ENCODE measurements at places on chromosomes 16 and 17.

DNA sequence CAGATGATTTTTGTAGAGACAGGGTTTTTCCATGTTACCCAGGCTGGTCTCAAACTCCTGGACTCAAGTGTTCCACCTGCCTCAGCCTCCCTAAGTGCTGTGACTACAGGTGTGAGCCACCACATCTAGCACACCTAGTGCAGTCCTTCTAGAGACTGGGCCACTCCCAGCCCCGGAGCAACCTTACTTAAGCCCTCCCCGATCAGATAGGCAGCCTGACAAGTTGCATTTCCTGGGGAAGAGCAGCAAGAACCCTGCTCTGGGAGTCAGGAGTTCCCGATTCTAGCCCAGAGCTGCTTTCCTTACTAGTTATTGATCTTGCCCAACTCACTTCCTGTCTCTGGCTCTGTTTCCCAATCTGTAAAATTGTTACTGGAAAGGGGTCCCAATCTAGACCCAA is 7.0 kb upstream of the NAGLU start:
- no peak for DNase-seq

GRCh38 chr17:70288540-70289290 is 119.4 kb downstream of the KCNJ2 start:
- no peak for DNase-seq

GRCh38 chr16:359067-359763 is 6.7 kb upstream of the AXIN1 start:
- DNase-seq = no peak

- DNase-seq = no peak
Observed at GRCh38 chr16:49980166-49980565, 44.9 kb upstream of the CNEP1R1 start.

GRCh38 chr16:66603537-66604375 is 748 bp upstream of the CMTM3 start:
- peak; percentile 61 for DNase-seq

- DNase-seq = no peak
Observed at GRCh38 chr17:51245535-51245934, 14.3 kb downstream of the MBTD1 start.

- DNase-seq = no peak
Observed at GRCh38 chr16:64659866-64660265, 462.0 kb downstream of the CDH11 start.

DNA sequence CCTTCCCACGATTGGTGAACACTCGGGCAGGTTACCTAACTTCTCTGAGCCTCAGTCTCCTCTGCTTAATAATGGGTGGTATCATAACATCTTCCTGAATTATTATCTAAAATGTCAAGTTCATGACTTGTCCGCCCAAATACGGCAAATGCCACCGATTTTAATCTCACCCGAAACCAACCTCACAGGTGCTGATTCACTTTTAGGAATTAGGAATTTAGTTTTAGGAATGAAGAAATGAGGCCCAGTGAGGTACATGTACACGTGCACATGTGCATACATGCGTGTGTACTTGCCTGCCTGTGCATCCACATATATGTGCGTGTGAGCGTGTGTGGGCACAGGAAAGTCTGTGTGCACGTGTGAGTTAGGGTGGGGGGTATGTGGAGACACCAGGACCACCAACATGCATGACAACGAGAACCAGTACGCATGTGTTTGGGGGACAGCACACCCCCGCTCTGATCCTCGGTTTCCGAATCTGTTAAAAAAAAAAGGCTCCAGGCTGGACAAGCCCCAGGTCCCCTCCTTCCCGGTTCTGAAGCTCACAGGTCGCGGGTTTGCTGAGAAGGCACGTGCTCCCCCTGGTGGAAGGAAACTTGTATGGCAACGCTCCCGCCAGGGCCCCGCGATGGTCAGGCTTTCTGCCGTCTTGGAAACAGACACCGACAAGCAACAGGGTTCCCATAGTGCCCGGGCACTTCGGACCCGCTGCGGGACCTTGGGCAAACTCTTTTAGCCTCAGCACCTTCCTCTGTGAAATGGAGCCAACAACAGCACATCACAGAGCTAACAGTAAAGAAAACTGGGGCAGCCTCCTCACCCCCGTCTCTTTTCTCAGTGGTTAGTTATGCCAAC is 219.2 kb downstream of the RBFOX3 start:
- peak; percentile 83 for DNase-seq

GRCh38 chr16:46857368-46857945 is 26.5 kb upstream of the C16orf87 start:
- DNase-seq = no peak

- no peak for DNase-seq
Observed at GRCh38 chr16:55671974-55672280, 16.1 kb downstream of the SLC6A2 start.

DNA sequence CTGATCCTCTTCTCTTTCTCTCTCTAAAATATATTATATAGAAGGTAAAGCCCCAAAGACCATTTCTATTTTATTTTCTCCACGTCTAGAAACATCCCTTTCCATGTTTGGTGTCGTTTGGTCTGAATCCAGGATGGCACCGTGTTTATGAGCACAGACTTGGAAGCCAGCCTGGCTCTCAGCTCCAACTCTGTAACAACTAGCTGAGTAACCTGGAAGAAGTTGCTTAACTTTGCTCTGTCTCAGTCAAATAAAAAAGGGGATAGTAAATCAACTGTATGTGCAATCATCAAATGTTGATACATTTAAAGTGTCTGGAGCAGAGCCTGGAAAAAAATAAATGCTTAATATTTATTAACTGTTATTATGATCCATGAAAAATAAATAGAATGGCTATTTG is 249.8 kb upstream of the MAF start:
- DNase-seq = no peak

GRCh38 chr16:57740423-57741071 is 5.0 kb downstream of the KATNB1 start:
- no peak for DNase-seq

GRCh38 chr16:48591976-48592375 is 18.0 kb downstream of the N4BP1 start:
- no peak for DNase-seq

- peak; percentile 71 for DNase-seq
Observed at GRCh38 chr17:15260376-15261257, 4.5 kb downstream of the PMP22 start.

- DNase-seq = peak; percentile 89
Observed at GRCh38 chr17:41648411-41649195, 24.2 kb upstream of the KRT17 start.

DNA sequence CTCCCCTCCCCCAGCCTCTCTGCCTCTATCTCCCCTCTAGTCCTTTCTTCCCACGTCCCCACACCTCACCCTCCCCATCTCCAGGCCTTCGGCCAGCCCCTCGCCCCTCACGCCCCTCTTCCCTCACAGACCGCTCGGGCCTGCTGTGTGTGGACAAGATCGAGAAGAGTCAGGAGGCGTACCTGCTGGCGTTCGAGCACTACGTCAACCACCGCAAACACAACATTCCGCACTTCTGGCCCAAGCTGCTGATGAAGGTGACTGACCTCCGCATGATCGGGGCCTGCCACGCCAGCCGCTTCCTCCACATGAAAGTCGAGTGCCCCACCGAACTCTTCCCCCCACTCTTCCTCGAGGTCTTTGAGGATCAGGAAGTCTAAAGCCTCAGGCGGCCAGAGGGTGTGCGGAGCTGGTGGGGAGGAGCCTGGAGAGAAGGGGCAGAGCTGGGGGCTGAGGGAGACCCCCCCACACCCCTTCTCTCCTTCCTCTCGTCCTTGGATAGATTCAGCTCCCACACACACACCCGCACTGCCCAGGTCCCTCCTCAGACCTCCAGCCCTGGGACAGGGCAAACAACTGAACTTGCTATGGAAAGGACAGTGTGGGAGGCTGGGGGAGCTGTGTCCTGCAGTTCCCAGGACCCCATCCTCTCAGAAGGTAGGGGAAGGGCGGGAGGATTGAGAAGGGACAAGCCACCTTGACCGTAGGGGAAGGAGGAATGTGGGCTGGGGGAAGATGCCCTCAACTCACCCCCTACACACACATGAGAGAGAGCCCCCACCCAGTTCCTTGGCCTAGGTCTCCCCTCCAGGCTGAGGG is 11.1 kb downstream of the NR1D1 start:
- DNase-seq = no peak

GRCh38 chr16:23207485-23207884 is 24.9 kb downstream of the SCNN1G start:
- DNase-seq = no peak

DNA sequence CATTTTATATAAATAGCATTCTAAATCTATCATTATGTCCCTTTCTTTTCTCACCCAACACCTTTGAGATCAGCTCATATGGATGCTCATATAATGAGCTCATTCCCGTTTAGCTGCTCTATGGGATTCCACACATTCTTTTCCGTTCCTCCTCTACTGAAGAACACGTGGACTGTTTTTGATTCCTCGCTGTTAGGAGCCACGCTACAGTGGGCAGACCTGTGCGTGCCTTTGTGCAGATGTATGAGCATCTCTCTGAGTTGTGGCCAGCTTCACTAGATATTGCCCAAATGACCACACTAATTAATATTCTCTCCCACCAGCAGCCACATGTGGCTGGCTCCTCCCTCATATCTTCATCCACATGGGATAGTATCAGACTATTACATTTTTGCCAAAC is 6.0 kb upstream of the TNFRSF13B start:
- no peak for DNase-seq
